Left cardiac atrium (tissue), 4 donors: ENCODE measurements at places on chromosomes 2 and 18. TPM values are rescaled to one million over a fixed set of nuclear protein-coding genes. Genes with fewer than 3 reads are reported as not detected.

The ARHGAP28 gene
- total RNA-seq, result 1.8 TPM

The FSIP2 gene
- total RNA-seq, result 0.52 TPM

The MERTK gene
- total RNA-seq, result 12.6 TPM

The EFHD1 gene
- 19.3 TPM for total RNA-seq

The DARS1 gene
- 56.8 TPM for total RNA-seq

The IL1A gene
- total RNA-seq, result not detected

The DUSP11 gene
- 12.5 TPM for total RNA-seq

The UNC80 gene
- 0.18 TPM for total RNA-seq
